Activated T-helper 1 cell treated with anti-CD3 and anti-CD28 coated beads, Interleukin-2, amount 50 U/mL, for 16 hours (primary cell): ENCODE measurements at places on chromosomes 4 and X.

GRCh38 chr4:178599521-178599920 lies 1157.3 kb upstream of the AGA start:
- DNase-seq, result no peak

GRCh38 chrX:154469114-154469513 lies 10.0 kb downstream of the LAGE3 start:
- no peak for DNase-seq

DNA sequence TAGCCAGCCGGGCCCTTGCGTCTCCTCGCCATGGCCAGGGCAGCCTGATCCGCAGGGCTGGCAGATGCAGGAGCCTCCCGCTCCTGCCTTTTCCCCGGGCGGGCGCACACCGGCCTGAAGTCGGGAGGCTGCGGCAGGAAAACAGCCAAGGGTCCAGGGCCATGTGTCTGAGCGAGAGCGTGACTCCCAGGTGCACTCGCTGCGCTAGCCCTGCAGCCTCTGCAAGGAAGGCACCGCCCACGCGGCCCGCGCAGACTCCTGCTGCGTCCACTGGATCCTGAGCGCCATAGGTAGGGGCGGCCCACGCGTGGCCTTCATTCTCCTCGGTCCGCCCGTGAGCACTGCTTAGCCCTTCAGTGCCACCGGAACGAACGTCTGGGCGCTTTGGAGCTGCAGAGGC lies 379.9 kb downstream of the TRAM1L1 start:
- no peak for DNase-seq

DNA sequence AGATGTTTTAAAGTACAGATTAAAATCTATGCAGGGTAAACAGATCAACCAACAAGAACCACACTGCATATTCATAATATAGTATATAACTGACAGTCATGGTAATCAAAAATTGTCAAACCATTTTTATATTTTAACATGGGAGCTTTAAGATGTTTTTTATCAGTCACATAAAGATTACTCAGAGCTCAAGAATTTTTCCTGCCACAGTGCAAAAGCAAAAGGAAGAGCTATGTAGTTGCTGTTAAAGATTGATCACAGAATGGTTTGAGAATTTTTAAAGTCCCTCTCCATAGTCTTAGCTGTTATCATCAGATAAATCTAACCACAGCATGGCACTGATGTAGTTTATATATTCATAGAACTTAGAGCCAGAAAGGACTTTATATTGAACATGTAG lies 8.5 kb downstream of the RAB9B start:
- DNase-seq, result no peak

GRCh38 chr4:126604268-126604867 lies 1028.4 kb upstream of the INTU start:
- no peak for DNase-seq

DNA sequence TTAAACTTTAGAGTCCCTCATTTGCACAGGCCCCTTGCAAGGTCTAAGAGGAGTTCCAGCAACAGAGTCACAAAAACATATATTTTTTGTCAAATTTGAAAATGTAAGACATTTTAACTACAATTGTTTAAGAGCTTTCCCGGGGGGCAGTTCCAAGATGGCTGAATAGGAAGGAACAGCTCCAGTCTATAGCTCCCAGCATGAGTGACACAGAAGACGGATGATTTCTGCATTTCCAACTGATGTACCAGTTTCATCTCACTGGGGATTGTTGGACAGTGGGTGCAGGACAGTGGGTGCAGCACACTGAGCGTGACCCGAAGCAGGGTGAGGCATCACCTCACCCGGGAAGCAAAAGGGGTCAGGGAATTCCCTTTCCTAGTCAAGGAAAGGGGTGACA lies 71.4 kb upstream of the NMU start:
- no peak for DNase-seq

DNA sequence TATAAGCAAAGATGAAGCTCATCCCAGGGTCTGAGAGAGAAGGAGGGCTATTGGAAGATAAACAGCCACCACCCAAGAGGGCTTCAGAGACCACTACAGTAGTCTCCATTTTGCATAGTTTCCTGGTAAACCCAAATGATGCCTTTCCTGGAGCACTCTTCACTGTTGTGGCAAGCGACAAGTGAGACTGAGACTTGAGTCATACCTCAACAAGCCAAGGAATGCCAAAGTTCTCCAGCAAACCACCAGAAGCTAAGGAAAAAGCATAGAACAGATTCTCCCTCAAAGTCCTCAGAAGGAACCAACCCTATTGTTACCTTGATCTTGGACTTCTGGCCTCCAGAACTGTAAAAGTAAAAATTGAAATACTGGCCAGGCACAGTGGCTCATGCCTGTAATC lies 65.9 kb downstream of the LARP7 start:
- no peak for DNase-seq

GRCh38 chr4:182126603-182127002 lies 116.6 kb upstream of the TENM3 start:
- no peak for DNase-seq

DNA sequence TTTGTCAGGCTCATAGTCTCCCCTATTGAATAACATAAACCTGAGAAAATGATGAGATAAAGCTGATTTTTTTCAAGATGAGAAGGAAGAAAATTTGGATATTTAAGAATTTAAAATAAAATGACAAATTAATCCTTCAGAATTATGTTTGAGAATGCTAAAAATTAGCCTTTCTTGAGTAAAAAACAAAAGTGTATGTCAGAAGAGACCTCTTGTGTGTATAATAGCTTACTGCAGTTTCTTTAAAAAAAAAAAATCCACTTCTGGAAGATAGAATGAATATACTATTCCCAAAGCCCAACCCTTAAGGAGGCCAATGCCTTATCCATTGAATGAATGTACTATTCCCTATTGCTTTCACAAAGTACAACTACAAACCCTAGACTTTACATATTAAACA lies 281.8 kb downstream of the RAPGEF2 start:
- no peak for DNase-seq

- no peak for DNase-seq
These were observed 25.6 kb downstream of the PTTG2 start for GRCh38 chr4:37985730-37986275.

GRCh38 chr4:53571936-53572599 lies 19.2 kb downstream of the LNX1 start:
- DNase-seq, result no peak

- DNase-seq, result no peak
These were observed 84.1 kb downstream of the TBCK start for GRCh38 chr4:106231931-106232330.

DNA sequence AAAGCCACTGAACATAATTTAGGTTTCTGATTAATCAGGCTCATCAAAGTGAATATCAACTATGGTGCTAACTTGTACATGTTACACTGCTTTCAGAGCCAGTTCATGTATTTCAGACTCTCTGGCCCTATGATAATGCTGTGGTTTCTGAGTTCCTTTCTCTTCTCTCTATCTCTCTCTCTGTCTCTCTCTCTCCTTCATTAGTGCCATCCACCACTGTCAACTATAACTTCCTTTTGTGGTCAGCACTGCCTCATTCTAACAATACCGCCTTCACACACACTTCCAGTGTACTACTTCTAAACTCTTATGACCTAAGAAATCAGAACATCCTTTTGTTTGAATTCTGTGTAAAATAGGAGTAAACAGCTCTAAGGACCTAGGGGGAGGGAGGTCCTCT lies 907.1 kb downstream of the RPA4 start:
- no peak for DNase-seq

DNA sequence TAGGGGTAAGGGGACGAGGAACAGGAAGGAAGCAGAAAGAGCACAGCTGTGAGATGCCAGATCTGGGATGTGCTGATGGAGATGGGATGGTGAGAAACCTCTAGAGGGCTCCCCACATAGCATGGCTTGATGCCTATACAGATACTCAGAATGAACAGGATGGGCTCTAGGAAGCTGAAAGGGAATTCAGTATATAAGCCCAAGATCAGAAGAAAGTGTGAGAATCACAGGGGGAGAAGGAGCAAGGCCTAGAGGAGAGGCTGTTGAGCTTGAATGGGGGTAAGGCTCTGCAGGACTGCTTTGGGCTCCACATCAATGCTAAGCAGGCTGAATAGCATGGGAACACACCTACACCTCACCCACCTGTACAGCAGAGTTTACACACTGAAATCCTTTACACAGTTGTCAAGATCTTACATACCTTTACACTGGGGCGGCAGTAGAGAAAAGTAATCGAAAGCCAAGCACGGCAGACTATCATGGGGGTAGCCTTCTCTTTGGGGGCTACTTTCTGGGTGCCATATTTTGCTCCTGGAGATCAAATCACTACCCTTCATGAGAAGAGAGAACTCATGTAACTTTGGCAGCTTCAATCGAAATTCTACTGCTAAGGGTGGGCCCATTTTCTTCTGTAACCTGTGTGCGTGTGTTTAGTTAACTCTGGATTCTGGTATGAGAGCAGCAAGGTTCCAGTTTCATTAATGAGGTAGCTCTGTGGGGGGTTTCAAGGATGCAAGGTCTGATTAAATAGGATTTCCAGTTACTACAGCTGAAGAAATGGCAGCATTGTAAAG lies 30.6 kb downstream of the HOPX start:
- no peak for DNase-seq

- DNase-seq, result no peak
These were observed 330.2 kb downstream of the HS3ST1 start for GRCh38 chr4:11098461-11098860.

GRCh38 chr4:18198653-18199052 lies 177.1 kb upstream of the LCORL start:
- DNase-seq, result no peak

DNA sequence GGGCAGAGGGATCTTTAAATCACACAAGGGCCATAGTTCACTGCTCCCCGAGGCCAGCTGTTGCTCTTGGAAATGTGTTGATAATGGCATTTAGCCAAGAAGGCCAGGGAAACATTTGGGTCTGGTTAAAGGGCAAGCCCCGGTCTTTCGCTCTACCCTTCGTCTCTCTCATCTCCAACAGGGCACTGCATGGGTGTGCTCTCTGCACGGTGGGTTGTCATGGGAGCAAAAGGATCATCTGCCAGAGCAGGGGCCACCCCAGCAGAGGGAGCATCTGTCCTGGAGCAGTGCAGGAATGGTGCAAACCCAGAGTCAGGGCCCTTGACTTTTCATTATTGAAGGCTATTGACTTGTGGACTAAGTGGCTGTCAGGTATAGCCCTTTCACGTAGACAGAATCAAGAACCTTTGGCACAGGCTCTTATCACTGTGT lies 22.7 kb upstream of the PGRMC2 start:
- DNase-seq, result no peak

- no peak for DNase-seq
These were observed 105.1 kb upstream of the SMIM31 start for GRCh38 chr4:164648849-164649212.

DNA sequence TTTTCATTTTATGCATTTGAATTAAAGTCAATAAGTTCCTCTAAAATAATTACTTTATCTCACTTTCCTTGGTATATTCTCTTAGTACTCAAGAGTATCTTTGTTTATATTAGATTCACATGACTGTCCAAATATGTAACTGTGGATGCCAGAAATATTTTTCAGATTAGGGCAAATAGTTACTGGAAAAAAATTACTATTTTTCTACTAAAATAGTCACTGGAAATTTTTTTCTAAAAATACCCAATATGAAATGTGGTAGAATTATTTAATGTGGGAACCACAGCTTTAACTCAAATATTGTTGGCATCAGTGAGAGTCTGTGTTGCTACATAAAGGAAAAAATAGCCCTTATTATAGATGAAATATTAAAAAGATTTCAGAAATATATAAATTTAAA lies 70.4 kb upstream of the NMU start:
- DNase-seq, result no peak

DNA sequence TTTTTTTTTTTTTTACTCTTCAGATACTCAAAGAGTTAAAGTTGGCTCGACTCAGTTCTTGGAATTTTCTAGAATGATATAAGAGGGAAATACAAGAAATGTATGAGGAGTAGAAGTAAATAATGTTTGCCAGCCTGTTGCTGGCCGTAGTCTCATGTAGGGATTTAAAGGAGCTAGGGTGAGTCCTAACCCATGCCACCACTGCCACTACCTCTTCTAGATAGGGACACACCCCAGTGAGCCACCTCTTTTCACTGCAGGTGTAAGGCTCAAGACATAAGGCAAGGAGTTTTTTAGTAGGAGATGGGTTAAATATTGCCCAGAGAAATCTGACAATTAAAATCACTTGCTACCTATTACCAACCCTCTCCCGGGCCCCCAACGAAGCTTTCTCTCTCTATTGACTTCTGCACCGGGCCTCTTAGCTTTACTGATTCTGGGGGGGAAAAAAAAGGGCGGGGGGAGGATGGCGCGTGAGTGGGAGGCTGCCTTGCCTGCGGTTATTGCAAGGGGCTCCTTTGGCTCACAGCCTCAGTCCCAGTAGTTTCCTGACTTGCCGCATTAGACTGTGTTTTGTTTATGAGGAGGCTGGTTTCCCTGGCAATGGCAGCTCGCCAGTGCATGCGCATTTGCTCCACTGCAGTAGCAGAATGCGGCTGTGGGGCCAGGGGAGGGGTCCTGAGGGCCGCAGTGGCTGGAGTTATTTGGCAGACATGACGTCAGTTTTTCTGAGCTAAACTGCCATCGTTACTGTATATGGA lies 3.0 kb downstream of the LINC00632 start:
- DNase-seq, result peak; percentile 2

DNA sequence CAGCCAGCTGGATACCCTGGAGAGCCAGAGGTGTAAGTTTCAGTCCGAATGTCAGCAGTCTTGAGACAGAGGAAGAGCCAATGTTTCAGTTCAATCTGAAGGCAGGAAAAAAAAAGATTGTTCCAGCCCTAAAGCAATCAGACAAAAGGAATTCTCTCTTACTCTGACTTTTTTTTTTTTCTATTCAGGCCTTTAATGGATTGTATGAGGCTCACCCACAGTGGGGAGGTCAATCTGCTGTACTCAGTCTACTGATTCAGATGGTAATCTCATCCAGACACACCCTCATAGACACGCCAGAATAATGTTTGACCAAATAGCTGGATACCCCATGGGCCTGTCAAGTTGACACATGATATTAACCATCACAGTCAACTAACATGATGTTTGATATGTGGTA lies 51.9 kb downstream of the TEX13A start:
- DNase-seq, result no peak

DNA sequence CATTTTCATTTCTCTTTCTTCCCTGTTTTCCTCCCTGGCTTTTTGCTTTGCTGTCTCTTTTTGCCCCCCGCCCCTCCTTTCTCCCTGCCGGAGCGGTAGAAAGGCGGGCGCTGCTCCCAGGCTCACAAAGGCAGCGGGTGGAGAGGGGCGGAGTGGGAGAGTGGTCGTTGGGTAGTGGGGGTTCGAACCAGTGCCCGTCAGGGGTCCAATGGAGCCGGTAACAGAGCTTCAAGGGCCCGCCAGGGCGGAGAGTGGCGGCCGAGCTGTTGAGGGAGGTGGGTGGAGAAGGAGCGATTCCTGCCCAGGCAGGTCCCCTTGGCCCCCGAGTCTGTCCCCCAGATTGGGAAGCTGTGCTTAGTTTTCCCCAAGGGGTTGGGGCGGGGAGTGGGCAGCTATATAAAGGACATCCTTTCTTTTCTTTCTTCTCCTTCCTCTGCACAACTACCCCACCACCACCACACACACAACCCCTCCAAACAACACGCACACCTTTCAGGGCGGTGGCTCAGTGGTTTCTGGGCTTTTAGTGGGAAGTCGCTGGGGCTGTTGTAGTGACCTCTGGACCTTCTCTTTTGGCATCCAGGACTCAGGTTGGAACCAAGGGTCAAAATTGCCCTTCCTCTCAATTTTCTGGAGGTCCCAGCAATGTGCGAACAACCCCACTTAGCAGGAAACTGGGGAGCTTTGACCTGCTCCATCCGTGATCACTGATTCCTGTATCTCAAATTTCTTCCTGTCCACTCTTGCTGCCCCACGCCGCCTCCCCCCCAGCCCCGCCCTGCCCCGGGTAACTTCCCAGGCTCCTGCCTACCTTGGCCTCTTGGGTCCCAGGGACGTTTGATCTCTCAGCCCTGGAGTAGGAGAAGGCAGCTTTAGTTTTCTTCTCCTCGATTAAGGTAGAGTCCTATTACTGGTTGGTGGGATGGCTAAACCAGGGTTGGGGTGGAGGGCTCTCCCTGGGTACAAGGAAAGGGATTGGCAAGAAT lies 1.9 kb downstream of the EFNB1 start:
- no peak for DNase-seq
